ENCODE measurements at places on chromosomes 11 and 22.

- DNase-seq, result no peak
Observed at GRCh38 chr11:85127349-85127748, 499.8 kb downstream of the DLG2 start.

- no peak for DNase-seq
Observed at GRCh38 chr11:130551388-130551787, 102.9 kb downstream of the ADAMTS15 start.

GRCh38 chr22:22394591-22394990 lies 114.0 kb downstream of the ZNF280B start:
- DNase-seq, result no peak

DNA sequence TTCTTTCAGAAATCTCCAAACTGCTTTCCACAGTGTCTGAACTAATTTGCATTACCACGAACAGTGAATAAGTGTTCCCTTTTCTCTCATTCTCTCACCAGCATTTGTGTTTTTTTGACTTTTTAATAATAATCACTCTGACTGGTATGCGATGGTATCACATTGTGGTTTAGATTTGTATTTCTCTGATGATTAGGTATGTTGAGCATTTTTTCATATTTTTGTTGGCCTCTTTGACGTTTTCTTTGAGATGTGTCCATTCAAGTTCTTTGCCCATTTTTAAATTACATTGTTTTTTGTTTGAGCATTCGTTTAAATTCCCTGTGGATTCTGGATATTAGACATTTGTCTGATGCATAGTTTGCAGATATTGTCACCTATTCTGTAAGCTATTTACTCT lies 1639.6 kb upstream of the TENM4 start:
- no peak for DNase-seq

DNA sequence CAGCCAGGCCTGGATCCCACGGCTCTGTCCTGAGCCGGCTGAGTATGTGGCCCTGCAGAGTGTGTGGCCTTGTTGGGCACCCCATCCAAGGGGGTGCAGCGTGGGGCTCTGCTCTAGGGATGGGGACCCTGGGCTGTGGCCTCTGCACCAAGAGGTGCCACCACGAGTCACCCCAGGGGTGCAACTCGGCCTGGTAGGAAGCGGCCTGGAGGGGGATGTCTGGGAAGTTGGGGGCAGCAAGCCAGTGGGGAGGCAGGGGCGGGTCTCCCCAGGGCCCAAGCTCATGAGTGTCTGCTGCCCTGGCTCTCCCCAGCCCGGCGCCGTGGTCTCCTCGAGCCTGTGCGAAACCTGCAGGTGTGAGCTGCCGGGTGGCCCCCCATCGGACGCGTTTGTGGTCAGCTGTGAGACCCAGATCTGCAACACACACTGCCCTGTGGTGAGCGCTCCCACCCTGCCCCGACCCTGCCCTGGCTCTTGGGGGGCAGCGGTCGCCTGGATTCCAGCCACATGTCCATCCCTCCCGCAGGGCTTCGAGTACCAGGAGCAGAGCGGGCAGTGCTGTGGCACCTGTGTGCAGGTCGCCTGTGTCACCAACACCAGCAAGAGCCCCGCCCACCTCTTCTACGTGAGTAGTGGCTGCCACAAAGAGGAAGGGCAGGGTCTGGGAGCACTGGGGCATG lies 24.2 kb upstream of the MUC5B start:
- DNase-seq, result no peak

GRCh38 chr11:45948356-45948755 lies 25.9 kb downstream of the LARGE2 start:
- DNase-seq, result no peak

DNA sequence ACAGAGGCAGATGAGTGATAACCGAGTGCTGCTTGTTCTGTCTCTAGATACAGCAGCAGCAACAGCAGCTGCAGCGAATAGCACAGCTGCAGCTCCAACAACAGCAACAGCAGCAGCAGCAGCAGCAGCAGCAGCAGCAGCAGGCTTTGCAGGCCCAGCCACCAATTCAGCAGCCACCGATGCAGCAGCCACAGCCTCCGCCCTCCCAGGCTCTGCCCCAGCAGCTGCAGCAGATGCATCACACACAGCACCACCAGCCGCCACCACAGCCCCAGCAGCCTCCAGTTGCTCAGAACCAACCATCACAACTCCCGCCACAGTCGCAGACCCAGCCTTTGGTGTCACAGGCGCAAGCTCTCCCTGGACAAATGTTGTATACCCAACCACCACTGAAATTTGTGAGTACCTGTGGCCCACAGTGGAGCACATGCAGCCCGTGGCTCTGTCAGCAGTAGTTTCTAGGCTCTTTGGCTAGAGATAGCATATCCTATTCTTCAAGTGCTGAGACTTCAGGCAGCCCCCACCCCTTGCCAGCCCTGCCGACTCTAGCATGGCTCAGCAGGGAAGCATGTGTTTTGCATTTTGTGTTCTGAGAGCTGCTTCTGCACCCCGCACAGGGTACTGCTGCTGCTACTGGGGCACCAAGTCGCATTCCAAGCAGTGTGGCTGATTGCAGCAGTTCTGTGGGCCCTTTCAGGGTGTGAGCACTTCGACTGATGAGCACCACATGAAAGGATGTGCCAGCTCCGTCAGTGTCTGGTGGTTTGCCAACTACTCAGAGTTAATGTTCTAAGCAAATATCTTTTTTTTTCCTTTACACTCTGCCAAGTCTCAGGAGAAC lies 59.2 kb downstream of the MED15 start:
- DNase-seq, result peak; percentile 54

DNA sequence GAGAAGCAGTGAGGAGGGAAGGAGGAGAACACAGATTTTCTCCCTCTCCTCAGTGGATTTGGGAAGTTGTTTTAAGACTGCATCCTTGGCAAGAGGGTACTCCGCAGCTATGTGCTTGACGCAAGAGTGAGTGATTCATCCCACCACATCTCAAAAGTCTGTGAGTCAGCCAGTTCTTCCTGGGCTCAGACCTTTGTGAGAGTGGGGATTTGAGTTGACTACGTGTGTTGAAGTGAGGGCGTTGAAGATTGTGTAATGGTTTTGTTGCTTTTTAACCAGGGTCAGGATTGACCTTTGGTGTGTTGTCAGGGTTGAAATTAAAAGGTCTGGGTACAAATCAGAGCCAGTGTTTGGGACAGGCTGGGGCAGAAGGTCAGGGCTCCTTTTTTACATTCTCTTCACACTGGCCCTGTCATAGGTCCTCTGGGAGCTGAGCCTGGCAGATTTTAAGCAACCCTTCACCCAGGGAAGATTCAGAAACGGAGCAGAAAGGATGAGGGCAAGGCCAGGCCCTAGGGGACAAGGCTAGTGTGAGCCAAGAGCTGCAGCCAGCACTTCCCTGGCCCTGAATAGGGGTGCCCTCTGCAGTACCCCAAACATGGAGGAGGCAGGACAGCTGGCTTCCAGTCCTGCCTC lies 4.2 kb upstream of the C11orf86 start:
- DNase-seq, result peak; percentile 98

DNA sequence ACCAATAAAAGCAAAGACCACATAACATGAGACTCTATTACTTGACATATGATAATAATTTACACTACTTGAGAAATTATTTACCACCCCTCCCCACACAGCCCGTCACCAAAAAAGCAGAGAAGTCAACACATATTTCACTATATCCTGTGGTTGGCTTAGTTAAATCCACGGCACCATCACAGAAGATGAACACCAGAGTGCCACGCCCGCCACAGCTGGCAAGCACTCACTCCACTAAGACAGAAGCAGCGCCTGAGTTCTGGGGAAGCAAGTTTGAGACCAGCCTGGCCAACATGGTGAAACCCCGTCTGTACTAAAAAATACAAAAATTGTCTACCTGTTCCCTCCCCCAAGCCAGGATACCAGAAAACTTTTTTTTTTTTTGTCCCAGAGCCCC lies 53.1 kb downstream of the PACSIN2 start:
- DNase-seq, result no peak

GRCh38 chr11:61293867-61294716 lies 1.0 kb downstream of the VWCE start:
- DNase-seq, result no peak

- no peak for DNase-seq
Observed at GRCh38 chr22:36546092-36546804, 17.3 kb upstream of the EIF3D start.

GRCh38 chr11:116215471-116216113 lies 557.2 kb downstream of the BUD13 start:
- DNase-seq, result no peak

All from fibroblast of skin of left biceps (primary cell).